Stimulated activated CD8-positive, alpha-beta memory T cell treated with anti-CD3 and anti-CD28 coated beads, Interleukin-4, amount 100 ng/mL, for 1 hour (primary cell): ENCODE measurements at places on chromosomes 5 and 9.

DNA sequence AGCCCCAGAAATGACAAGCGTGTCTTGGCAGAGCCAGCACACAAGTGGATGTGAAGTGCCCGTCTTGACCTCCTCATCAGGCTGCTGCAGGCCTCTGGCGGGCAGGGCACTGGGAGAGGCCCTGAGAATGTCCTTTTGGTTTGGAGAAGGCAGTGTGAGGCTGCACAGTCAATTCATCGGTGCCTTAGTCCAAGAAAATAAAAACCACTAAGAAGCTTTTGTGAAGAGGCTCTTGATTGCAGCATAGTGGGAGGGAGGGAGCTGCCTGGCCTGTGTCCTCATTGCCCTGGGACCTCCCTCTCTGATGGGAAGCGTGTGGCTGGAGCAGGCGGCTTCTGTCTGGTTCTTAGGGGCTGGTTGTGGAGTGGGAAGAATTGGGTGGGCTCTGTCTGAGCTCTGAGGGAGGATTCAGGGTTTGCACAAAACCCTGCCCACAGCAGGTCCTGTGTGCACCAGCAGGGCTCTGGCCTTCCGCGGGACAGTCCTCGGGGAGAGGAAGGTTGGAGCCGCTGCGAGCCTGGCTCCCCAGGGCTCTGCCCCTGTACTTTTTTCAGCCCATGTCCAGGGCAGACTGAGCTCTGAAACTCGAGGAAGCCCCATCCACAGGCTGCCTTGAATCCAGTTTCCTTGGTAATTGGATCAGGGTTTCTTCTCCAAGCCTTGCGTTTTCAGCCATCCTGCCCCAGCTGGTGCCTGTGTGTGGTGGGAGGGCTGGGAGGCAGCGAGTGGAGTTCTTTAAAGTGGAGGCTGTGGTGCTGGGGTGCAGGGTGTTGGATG lies 1.1 kb downstream of the HRCT1 start:
- no peak for DNase-seq

GRCh38 chr5:38547257-38547656 lies 9.2 kb downstream of the LIFR start:
- DNase-seq = no peak

DNA sequence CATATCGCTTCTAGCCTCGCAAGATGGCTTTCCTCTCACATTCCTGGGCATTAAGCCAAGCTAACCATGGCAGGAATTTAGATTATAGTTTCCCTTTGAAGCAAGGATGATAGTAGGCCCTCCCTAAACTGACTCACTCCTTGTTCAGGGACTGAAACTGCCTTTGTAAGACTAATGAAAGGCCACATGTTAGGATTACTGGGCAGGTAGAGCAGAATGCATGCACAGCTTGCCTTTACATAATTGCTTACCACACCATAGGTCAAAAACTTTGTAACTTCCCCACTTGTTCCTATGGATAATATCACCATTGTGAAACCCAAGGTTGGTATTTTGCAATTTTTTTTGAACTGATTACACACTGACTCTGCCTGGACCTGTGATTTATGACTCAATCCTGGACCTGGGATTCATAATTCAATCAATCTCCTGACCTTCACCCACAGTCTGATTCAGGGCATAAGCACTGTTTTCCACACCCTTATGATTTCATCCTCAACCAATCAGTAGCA lies 41.0 kb upstream of the PRDM9 start:
- no peak for DNase-seq

DNA sequence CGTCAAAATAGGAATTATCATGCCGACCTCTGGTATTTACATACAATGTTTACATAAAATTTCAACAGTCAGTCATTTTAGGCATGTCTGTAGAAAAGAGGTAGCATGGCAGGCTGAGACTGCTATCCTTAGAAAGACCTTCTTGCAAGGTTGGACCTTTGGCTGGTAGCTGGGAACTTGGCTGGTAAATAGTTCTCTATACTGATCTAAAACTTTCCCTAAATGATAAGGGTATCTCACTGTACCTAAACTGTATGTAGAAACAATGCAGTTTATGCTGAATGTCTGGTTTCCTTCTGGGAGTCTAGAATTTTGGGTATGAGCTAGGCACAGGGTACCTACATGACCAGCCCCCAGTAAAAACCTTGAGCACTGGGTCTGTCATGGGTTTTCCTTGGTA lies 18.0 kb downstream of the FEM1C start:
- DNase-seq = no peak

DNA sequence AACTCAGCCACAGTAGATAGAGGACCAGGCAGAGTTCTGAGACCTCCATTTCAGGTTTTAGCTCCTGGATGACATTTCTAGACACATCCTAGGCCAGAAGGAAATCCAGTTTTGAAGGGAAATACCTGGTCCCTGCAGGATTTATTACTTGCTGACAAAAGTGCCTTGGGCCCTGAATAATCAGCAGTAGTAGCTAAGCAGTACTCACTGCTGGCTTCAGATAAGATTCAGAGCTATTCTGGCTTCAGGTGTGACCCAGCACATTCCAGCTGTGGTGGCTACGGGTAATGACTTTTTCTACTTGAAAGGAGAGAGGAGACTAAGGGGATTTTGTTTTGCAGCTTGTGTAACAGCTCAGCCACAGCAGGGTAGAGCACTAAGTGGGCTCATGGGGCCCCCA lies 34.0 kb downstream of the NDUFAF2 start:
- no peak for DNase-seq

GRCh38 chr5:158514319-158514985 lies 585.3 kb downstream of the EBF1 start:
- DNase-seq = no peak

DNA sequence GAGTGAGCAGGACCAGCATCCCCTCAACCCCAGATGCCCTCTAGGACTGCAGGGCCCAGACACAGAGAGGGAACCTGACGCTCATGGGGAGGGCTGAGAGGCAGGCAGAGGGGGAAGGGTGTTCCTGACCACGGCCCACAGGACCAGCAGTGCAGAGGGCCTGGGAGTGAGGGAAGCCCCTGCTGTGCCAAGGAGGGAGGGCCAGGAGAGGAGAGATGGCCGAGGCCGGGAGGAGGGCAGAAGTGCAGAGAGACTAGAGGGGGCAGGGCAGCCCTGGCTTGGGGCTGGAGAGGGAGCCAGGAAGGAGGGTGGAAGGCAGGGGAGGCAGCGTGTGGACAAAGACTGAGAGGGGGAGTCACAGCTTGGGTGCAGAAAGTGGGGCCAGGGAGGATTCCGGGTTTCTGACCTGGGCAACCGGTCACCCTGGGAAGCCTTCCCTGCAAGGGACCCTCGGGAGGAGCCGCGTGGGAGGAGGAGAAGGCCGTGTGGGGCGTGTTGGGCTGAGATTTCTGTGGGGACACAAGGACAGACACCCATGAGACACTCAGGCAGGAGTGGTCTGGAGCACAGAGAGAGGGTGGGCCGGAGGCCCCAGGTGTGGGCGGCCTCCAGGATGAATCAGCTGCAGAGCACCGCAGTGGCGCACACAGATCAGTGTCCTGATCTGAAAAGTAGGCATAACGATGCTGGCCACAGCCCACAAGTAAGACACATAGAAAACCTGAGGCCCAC lies 117.5 kb downstream of the ADAMTS2 start:
- DNase-seq = no peak
